ENCODE measurements at places on chromosomes 3 and 15.

- no peak for DNase-seq
These were observed 764.4 kb upstream of the NECTIN3 start for GRCh38 chr3:110307065-110307809.

DNA sequence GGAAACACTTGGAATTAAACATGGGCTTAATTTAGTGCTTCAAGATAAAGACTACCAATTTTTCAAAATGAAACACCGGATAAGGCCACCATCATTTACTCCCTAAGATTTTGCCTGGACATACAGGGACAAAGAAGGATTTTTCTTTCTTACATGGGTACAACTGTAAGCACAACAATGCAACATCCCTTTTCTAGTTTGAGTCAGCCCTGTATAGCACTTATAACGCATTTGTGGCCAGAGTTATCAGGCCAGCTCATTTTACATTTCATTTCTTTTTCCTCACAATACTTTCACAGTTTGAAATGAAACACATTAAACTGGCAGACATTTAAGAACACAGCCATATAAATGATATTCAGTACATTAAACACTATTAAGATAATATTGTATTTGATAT is 9.8 kb upstream of the SUCNR1 start:
- DNase-seq: no peak

DNA sequence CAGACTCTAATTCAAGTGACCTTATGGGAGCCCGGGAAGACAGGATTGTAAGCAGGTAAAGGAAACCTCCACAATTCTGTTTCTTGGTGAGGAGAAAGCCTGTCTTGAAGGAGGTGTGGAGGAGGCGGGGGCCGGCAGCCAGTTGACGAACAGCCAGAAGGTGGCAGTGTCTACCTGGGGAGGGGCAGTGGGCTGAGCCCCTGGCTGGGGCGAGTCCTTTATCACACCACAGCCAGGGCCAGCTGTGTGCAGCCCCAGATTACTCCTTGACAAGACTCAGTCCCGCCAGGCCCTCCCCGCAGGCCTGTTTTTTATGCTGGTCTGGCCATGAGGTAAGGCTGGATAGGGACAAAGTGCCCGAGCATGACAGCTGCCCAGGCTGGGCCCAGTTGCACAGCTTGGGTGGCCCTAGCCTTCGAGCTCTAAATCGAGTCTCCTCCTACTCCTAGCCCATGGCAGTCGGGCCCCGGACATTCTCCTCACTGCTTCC is 40.9 kb upstream of the IDH2 start:
- DNase-seq: no peak

DNA sequence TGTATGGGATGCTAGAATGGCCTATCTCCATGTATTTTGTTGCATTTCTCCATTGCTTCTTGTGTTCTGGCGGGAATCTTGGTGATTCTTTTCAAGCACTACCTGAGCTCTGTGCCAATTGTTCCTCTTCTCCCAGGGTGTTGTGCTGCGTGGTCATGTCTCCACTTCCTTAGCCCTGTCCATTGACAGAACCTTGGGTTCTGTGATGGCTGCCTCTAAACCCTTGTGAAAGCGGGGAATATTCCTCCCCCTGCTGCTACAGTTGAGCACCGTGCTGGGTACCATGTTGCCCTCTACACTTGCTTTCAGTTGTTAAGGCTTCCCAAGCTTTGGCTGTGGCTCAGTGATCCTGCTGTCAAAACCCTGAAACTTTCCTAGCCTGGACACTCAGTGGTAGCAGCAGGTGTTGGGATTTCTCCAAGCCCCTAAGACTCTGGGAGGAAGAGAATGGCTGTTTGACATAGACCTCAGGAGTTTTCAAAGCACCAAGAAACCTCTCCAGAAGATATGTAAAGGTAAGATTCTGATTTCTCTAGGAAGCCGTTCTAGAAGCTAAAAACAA is 69.5 kb downstream of the MBNL1 start:
- no peak for DNase-seq

DNA sequence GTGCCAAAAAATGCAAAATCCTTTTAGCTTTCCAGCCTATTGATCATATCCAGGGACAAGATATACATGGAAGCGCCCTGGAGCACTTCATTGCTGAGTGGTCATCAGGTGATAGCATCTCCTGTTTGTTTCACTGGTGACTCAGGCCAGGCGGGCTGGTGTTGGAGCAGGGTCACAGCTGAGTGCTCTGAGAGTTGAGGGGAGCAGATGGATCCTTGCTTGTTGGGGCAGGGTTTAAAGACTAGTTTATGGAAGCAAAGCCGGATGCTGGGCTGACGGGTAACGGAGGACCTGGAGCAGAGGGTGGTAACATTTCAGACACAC is 405.0 kb upstream of the TPM1 start:
- DNase-seq: no peak

DNA sequence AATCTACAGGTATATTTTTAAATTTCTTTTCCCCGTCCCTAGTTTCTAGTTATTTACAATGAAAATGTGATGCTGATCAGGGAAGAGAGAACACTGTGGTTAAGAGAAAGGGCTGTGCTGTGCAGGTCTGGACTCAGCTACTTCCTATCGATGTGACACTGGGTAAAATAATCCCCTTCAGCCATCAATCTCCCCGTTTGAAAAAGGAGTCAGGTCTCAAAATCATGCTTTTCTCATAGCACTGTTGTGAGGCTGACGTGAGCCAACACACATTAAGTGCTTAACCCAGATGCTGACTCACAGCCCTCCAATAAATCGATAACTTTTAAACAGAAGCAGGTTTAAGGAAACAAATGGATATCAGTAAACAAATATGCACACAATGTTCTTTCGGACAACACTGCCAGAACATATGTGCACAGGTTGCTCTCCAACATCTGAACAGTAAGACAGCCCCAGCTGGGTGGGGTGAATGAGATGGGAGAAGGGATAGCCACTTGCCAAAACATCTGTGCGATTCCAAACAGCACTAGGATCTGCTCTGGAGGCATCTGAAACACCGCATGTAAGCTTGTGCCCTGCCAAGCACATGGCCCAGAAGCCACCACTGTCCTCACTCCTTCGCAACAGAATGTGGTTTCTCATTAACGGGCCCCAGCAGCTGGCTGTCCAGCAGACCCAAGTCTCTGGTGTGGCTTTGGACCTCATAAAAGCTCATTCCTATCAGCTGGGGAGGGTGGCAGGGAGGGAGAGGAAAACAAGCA is 143.2 kb upstream of the PRICKLE2 start:
- no peak for DNase-seq

- DNase-seq: no peak
These were observed 323.2 kb downstream of the PLCL2 start for GRCh38 chr3:17207979-17208378.

GRCh38 chr3:79602385-79602784 is 165.4 kb downstream of the ROBO1 start:
- no peak for DNase-seq

DNA sequence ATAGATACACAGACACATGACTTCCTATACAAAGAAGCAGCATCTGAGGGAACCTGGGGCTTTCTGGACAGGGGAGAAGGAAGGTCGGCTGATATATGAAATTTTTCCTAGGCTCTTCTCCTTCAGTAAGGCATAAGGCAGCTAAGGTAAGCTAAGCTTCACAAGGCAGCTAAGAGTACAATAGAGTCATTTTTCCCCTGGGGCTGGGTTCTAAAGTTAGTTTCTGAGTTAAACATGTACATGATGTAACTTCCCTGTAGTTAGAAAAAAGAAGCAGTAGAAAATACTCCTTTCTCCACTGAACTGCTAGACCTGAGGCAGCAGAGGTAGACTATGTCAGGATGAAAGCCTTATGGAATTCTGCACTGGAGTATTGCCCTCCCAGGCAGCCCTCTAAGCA is 109.6 kb downstream of the PLD1 start:
- no peak for DNase-seq

DNA sequence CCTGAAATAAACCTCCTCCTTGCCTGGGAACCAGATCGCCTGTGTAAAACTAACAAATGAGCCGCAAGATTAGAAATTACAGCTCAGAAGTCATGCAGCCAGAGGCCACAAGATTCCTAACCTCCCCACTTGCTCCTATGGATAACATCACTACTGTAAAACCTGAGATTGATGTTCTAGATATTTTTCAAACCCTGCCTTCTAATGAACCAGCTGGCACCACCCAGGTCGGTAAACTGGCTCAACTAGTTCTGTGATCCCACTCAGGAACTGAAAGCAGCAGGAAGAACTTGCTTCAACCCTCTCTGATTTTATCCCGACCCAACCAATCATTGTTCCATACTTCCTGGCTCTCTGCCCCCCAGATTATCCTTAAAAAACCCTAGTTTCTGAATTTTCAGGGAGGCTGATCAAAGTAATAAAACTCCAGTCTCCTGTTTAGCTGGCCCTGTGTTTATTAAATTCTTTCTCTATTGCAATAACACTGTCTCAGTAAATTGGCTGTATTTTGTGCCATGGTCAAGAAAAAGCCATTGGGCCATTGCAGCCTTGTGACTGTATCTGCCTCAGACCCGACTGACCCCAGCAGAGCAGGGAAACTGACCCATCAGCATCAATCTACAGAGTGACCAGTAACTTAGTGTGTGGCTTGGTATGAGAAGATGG is 98.9 kb downstream of the RPLP1 start:
- DNase-seq: no peak

DNA sequence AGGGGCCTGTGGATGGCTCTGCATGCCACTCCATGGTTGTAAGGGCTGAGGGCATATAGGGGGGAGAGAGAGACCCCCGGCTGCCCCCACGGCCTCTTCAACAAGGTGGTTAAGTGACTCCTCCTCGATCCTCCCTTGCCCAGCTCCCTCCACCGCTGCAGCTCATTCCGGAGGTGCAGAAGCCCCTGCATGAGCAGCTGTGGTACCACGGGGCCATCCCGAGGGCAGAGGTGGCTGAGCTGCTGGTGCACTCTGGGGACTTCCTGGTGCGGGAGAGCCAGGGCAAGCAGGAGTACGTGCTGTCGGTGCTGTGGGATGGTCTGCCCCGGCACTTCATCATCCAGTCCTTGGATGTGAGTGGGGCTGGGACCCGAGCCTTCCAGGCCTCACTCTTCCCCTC is 6.5 kb downstream of the FES start:
- no peak for DNase-seq

GRCh38 chr3:125585595-125586223 is 9.6 kb downstream of the OSBPL11 start:
- no peak for DNase-seq

DNA sequence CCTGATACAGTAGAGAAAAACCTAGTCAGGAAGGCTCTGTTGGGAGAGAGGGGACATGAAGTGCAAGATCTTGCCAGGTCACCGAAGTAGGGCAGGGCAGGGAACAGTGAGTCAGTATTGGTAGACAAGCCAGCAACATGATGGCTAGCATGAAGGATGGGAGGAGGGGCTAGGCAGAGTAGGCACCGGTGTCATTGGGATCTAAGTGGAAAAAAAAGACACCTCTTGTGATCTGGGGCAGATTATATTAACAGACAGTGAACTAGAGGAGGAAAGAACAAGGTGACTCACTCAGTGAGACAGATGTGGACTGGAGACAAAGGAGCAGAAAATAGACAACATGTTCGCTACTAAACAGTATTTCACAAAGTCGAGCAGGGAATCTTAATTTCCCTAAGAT is 149.2 kb upstream of the SLC24A5 start:
- no peak for DNase-seq

GRCh38 chr3:156548041-156548687 is 6.8 kb downstream of the SSR3 start:
- no peak for DNase-seq

DNA sequence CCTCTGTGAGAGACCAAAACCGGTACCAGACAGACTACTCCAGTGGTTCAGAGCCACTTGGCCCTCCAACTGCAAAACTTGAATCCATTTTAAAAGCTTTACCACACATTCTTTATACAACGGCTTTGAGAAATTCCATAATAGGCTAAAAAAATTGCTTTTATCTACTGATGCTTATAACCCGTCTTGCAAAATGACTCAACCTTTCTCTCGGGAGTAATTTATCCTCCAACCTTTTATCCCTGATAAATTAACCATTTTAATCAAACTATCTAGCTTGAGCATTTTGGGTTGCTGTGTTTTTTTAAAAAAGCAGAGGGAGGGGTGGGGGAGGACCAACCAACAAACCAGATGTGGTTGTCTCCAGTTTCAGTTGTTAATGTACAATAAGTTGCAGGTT is 275.7 kb upstream of the LRTM1 start:
- no peak for DNase-seq

DNA sequence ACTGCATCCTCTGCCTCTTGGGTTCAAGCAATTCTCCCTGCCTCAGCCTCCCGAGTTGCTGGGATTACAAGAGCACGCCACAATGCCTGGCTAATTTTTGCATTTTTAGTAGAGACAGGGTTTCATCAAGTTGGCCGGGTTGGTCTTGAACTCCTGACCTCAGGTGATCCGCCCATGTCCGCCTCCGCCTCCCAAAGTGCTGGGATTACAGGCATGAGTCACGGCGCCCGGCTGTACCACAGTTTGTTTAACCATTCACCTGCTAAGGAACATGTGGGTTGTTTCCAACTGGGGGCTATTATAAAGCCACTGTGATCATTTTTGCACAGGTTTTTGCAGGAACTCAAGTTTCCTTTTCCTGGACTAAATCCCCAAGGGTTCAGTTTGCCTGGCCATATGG is 123.2 kb upstream of the RAP2B start:
- DNase-seq: no peak

DNA sequence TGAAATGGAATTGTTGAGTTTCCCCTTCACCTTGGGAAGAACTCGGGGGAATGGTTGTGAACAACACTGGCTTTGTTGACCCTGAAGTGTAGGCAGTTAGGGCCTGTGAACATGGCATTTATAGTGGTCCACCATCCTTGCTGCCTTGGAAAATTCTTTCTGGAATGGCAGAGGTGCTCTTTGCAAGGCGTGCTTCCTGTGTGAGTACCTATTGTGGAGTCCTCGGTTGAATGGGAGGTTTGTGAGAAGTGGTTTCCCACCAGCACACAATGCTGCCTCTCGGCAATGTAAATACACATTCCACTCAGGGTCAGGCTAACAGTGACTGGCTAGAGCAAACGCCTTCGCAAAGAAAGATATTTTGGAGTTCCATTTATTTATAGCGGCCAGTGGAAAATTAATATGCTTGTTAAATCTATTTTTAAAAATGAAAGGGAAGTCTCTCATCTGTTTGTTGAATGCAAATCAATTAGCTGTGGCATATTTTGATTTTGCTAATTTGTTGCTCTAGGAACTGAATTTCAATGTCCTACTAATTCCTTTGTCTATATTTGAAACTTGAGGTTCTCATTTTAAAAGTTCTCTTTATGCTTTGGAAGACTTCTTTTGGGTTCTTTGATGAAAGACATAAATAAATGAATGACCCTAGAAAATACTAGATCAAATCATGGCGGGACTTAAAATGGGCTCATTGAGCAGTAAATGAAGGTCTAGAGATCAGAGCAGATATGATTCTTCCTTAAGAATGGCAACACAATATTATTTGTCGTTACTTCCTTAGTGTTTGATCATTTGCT is 59.5 kb downstream of the FNDC3B start:
- no peak for DNase-seq

- no peak for DNase-seq
These were observed 12.2 kb downstream of the NKIRAS1 start for GRCh38 chr3:23904545-23904944.

DNA sequence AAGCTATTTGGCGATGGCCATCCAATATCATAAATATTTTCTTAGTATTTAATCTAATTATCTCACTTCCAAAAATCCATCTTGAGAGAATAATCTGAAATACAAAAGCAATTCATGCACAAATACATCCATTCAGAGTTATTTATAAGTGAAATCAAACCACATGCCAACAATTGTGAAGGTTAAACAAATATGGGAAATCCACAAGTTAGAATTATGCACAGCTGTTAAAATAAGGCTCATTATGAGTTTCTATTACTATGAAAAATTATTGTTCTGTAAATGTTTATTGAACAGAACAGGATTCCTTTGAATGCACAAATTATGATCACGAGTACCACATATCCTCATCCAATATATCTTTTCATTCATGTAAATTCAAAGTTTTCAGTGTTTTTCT is 267.7 kb downstream of the PLOD2 start:
- no peak for DNase-seq

- no peak for DNase-seq
These were observed 5.6 kb upstream of the SRPRB start for GRCh38 chr3:133799794-133800585.

Data from smooth muscle cell of the brain vasculature (primary cell).